Posterior vena cava (tissue), 2 donors: ENCODE measurements at places on chromosomes 16 and 17. TPM values are rescaled to one million over a fixed set of nuclear protein-coding genes. Genes with fewer than 3 reads are reported as not detected.

Gene CBFA2T3
- 5.1 TPM for total RNA-seq

Gene DPH1
- 27.9 TPM for total RNA-seq

Gene GAS7
- total RNA-seq = 70.6 TPM

Gene CCDC40
- total RNA-seq = 10.4 TPM

Gene ARL5C
- not detected for total RNA-seq

Gene DEXI
- 39.8 TPM for total RNA-seq

Gene CCL1
- total RNA-seq = not detected

DNA sequence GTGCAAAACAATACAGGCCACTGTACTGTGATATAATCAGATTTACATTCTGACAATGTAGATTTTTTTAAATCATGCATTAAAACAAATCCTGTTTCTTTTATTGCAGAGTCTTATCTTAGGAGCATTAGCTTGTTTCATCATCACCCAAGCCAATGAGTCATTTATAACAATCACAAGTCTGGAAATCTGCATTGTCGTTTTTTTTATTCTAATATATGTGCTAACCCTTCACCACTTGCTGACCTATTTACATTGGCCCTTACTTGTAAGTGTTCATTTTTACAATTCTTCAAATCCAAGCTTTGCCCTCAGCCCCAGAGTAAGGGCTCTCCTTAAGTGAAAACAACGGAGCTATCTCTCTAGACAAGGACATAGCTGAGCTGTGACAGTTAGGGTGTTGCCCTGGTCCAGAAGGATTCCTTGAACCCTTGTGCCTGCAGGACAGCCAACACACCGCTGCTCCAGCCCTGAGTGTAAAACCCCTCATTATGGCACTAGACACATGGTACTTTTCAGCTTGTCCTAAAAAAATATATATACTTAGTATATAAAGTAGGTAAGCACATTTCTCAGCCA is 3.7 kb downstream of the CMTM1 start:
- DNase-seq = no peak

DNA sequence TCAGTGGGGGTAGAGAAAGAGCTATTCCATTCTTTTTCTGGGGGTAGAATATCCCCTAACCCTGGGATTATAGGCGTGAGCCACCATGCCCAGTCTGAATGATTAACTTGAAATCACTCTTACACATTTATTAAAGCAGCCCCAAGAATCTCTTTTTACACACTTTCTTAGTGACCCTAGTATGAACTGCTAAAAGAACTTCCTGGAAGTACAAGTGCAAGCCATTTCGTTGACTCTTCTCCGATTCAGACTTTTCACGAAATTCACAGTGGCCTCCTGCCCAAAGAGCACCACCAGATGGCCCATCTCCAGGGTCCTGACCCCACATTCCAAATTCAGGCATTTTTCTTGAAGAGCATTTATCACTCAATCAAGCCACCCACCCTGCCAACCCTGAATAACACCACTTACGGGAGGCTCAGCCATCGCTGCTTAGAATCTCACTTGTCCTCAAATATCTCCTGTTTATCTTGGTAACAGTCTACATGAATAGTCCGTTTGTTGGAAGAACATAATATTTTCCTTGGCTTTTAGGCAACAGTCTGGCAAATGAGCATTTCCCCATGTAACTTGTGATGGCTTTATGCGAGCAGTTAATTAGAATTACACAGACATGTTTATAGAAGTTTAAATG is 28.0 kb downstream of the ZNF423 start:
- DNase-seq = no peak

DNA sequence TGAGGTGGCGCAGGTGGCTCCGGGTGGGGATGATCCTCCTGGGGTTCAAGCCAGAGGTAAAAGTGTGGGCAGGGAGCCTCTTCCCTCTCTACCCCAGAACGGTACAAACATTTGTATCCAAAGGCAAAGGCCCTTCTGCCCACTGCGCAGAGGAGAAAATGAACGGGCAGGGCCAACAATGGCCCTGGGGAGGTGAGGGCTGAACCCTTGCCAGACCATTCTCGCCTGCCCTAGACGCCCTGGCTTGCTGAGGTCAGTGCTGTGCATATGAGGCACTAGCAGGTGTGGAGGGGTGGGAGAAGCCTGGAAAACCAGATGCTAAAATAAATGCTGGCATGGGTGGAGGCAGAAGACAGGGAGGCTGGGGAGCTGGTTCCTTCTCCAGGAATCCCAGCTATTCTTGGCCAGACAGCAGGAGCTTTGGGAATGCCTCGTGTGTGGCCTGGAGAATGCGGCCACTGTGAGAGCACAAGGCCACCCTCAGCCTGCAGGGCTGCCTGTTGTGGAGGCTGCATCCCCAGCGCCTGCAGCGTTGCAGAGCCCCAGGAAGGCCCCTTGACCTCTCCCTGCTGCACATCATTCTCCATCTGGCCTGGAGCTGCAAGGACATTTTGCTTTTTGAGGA is 4.5 kb downstream of the C17orf50 start:
- DNase-seq = no peak

DNA sequence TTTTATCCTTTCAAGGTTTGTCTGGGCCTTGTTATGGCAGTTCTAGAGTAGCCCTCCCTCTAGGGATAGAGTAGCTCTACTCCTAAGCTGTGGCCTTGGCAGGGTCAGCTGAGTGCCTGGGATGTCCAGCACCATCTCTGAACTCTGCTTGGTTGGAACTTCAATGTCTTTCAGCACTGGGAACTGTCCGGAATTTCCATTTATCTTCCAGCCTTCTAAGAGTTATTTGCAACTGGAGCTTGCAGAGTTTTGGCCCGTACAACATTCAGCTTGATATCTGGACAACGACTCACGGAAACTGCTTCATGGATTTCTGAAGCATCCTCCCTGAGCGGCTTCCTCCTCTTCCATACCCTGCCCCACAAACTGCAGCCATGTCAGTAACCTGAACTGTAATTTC is 22.9 kb downstream of the MMD start:
- no peak for DNase-seq

DNA sequence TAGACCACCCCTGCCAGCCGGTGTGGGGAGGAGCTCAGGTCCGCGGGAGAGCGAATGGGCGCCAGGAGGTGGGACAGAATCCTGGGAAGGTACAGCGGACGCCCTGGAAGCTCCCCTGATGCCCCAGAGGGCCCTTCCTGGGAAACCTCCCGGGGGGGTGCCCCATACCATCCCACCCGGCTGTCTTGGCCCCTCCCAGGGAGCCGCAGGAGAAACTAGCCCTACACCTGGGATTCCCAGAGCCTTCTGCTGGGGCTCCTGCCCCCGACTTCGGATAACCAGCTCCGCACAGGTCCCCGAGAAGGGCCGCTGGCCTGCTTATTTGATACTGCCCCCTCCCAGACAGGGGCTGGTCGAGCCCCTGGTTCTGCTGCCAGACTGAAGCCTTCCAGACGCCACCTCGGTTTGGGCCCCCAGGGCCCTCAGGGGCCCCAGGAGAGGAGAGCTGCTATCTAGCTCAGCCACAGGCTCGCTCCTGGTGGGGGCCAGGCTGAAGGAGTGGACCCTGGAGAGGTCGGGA is 3.0 kb upstream of the CBX4 start:
- DNase-seq = no peak

DNA sequence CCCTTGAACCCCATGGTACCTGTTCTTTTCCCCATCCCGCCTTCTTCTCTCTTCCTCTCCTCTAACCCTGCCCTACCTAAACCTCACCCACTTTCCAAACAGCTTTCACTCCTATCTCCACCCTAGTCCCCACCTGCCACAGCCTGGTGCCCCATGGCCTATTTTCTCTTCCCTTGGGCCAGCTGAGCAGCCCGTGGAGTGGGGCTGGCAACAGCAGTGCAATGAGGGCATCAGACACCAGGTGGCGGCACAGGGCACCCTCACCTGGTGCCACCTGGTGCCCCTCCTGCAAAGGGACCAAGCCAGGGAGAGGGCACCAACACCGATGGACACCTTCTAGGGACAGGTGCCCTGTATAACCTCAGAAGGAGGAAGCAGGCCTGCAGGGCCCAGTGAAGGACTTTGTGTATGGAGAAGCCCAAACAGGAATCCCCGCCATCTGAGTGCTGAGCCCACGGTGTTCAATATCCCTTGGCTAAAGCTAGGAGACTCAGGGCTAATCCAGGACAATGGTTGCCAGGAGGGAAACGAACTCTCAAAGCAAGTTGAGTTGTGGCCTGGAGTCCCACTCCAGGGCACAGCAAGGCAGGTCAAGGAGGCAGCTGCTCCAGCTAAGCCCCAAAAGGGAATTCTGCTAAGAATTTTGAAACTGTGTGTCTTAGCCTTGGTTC is 4.0 kb upstream of the ABCC3 start:
- no peak for DNase-seq

GRCh38 chr17:66570447-66571195 is 264.3 kb upstream of the CACNG5 start:
- no peak for DNase-seq

DNA sequence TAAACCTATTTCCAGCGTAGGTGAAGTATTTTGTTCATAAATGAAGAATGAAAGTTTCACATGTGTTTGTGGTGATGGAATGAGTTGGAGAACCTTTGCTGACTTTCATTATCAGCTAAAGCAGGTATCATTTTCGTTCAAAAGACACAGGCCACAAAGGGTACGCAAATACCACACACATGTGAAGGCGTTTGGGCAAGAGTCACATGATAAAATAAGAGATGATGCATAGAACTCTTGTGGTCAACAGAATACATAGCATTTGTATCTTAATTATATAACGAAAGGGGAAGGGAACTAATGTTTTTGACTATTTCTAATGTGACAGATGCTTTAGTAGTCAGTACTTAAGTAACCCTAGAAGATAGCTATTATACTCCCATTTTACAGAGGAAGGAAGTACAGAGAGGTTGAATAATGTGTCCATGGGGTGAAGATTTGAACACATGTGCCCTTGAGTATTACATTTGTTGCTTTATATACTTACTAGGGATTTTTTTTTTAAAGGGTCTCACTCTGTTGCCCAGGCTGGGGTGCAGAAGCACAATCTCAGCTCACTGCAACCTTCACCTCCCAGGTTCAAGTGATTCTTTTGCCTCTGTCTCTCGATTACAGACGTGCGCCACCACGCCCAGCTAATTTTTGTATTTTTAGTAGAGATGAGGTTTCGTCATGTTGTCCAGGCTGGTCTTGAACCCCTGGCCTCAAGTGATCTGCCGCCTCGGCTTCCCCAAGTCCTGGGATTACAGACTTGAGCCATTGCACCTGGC is 4.8 kb downstream of the RPA1 start:
- DNase-seq = no peak

- no peak for DNase-seq
Observed at GRCh38 chr16:48591976-48592375, 18.0 kb downstream of the N4BP1 start.

- peak; percentile 24 for DNase-seq
Observed at GRCh38 chr17:45091778-45092425, 30.8 kb downstream of the NMT1 start.

- no peak for DNase-seq
Observed at GRCh38 chr17:44146375-44147346, 4.9 kb downstream of the HROB start.

- no peak for DNase-seq
Observed at GRCh38 chr17:33369876-33370275, 76.8 kb upstream of the ASIC2 start.

- DNase-seq = no peak
Observed at GRCh38 chr16:72277749-72278148, 105.8 kb upstream of the PMFBP1 start.

- DNase-seq = no peak
Observed at GRCh38 chr17:29653995-29654714, 31.4 kb upstream of the CORO6 start.

DNA sequence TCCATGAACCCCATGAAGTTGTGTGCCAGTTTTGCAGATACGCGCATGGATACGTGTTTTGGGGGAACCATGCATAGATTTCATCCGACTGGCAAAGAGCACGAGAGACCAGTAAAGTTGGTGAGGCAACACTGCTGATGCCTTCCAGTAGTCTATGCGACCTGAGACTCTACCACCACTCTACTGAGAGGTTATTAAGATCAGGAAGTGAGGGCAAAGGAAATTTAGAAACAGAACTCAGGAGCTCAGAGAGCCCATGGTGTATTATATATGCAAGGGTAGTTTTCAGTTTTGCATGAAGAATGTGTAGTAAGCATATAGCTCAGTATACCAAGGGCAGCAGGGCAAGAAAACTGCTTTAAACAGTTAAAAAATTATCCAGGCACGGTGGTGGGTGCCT is 4.2 kb downstream of the SLX4 start:
- DNase-seq = peak; percentile 2

DNA sequence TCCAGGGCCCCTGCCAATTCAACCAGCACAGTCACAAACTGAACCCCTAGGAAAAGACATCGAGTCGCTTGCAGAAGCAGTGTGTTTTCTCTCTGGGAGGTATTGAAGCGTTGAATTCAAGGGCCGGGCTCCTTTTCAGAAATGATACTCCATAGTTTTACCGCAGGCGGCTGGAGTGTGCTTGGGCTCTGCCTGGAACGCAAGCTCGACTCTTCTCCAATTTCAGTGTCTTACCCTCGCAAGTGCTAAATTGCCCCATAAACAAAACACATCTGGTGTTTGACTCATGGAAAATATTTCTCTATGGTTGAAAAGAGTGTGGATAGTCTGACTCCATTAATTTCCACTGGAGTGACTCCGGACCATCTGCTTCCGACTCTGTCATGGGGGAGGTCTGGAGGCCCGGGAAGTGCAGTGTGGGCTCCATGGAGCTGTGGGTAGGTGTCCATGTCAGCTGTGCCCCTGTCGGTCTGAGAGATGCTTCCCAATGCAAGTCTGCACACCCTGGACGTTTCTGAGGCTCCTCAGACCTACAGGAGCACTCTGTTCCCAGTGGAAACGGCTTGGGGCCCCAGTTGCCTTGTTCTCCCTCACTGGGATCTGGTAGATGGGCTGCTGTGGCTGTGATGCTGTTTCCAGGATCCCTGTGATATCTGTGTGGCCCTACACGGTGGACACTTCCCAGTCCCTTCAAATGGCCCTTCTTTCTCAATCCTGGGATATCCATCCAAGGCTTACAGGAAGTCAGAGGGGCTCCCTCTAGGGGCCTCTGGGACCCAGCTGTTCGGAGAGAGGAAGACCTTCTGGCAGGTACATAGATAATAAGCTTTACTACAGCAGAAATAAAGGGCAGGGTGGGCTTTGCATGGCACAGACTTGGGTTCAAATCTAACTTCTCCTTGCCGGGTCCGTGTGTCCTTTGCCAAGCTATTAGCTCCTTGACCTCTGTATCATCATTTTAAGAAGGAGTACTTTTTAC is 119.8 kb upstream of the CDH13 start:
- no peak for DNase-seq

DNA sequence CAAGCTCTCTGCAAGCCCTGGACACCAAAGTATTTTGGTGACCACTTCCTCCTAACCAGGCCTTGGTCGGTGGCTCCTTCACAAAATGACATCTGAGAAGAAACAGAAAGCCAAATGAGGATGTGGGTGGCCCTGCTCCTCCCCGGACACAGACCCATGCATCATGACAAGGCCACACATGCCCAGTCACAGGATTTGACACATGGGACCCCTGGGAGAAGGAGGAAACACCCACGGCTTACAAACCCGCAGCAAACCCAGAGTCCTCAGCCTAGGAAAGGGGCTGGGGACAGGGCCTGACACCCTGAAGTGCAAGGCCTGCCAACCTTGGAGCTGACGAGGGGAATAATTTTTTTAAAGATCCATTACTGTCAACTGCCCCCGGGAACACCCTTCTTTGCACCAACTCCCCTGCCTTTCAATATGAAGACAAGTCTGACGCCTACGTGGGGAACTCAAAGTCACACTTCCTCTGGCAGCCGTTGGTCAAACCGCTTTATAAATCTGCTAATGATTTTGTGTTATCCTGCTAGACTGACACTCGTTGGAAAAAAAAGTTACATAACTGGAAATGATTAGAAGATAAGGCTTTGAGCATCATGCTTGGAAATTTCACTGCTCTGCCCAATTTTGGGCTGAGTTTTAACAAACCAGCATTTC is 41.3 kb downstream of the GAS7 start:
- peak; percentile 84 for DNase-seq
